ENCODE measurements at places on chromosomes 6 and 20.

DNA sequence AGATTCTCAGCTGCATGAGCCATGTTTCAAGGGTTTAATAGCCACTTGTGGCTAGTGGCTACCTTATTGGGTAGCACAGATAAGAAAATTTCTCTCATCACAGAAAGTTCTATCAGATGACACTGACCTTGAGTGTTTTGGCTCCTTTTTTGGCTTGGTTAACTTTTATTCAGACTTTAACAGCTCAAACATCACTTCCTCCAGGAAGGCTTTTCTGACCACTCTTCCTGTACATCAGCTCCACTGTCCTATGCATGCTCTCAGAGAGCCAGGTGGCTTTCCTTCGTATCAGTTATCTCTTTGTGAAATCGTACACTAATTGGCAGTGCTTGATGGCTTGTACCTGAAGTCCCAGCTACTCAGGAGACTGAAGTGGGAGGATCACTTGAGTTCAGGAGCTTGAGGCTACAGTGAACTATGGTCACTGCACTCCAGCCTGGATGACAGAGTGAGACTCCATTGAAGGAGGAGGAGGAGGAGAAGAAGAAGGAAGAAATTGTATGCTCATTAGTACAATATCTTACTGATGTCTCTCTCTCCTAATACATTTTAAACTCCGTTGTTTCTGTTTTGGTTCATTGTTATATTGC is 10.7 kb downstream of the MAFB start:
- DNase-seq, result peak; percentile 92

DNA sequence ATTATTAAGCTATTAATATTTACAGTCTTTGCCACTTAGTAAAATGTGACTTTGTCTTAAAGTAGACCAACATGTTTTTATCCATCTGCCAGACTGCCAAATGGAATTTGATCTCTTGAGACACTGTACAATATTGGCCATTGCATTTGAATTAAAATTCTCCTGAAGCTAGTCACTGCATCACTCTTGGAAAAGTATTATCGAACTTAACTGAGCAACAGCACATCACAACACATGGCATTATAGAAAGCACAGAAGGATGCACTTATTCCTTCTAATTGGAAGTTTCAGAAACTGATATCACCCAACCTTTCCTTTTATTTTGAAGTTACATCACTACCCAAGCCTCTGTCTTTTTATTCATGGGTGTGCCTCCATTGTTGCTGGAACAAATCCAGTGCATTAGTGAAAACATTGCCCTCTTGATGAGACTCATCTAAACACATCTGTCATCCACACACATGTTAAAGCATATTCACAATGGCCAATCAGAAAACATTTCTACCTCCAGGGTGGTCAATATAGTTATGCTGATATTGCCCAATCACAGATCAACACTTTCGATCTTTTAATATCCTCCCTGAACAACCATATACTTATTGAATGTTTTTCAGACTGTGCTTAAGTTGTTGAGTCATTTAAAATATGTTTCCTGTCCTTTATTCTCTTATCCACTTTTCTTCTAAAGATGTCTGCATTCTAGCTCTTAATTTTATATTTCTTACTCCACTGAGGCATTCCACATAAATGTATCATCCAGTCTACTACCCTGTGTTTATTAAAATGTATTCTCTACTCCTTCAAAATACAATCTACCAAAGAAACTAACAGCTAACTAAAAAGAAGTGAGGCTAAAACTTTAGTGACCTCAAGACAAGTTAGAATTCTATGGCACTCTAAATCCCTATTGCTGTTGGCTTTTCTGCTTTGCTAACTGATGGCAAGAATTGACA is 535.0 kb downstream of the RFPL4B start:
- no peak for DNase-seq

DNA sequence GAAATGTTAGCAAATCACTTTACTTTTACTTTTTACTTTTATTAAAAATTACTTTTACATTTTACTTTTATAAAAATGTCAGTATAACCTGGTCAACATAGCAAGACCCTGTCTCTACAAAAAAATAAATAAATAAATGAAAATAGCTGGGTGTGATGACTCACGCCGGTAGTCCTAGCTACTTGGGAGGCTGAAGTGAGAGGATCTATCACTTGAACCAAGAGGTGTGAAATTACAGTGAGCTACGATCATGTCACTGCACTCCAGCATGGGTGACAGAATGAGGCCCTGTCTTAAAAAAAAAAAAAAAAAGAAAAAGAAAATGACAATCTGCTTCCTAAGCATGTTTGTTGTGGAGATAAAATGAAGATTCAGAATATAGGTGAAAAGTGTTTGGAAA is 31.0 kb upstream of the FBXO30 start:
- DNase-seq, result no peak

GRCh38 chr6:10862361-10862760 is 19.5 kb downstream of the GCM2 start:
- DNase-seq, result no peak

GRCh38 chr20:58709703-58710039 is 17.1 kb downstream of the NPEPL1 start:
- no peak for DNase-seq

- no peak for DNase-seq
Measured at GRCh38 chr20:15111654-15112053, 774.2 kb upstream of the FLRT3 start.

DNA sequence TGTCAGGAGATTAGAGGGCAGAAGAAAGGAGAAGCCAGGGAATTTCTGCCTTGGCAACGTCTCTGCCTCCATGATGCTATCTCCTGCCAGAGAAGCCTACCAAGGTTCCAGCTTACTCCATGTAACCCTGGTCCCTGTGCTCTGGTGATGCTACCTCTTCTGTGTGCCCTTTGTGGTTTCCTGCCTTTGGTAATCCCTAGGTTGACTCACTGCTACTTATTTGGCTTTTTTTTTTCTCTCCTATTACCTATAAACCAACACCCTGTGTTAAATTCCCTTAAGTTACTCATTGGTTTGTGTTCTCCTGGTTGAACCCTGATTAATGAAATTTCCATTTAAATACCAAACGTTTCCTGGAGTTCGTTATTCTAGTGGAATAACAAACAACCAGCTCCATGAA is 527.8 kb upstream of the FLRT3 start:
- DNase-seq, result no peak

- DNase-seq, result no peak
Measured at GRCh38 chr6:138856654-138857053, 60.8 kb downstream of the ECT2L start.

DNA sequence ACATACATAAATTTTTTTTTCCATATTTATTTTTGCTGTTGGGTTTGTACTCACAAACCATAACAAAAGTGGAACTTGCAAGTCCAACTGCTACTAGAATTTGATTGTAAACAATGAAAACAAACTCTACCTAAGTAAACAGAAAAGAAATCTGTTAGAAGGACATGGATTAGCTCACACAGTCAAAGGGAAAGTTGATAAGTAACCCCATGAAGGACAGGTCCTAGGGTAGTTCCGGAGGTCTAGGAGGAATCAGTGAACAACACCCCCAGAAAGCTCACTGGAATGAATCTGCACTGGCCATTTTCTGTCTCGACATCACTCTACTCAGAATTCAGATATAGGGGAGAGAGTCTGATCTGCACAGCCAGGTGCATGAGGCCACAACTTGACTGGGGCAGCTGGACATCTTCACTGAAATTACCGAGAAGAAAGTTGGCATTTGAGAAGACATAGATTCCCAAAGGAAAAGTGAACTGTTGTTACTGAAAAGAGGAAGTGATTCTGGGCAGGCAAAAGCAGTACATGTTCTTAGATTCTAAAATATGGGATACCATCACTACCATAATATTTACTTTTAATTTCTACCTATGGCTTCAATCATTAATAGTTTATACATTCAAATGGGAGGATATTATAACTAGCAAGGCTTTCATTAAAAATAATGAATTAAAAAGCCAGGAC is 76.4 kb downstream of the HMGN3 start:
- DNase-seq, result no peak

DNA sequence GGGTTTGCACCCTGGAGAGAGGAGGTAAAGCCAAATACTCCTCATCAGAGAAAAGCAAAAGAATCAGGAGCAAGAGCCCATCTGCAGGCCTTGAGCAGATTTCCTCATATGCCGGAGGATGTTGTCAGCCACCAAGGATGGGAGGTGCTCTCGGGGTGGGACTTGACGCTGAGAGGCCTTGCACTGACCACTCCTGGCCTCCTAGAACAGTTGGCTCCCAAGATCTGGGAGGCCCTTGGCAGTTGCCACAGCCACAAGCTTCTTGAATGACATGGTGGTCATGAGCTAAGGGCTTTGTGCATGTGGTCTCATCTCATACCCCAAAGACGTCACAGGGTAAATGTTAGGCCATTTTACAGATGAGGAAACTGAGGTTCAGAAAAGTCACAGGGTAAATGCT is 75.2 kb upstream of the PMEPA1 start:
- DNase-seq, result no peak
